HCT116 (cell line): ENCODE measurements at places on chromosomes 1 and 21.

- DNase-seq = no peak
Measured at GRCh38 chr1:28789412-28789811, 22.6 kb upstream of the OPRD1 start.

- DNase-seq = no peak
Measured at GRCh38 chr21:28066076-28066475, 926.6 kb downstream of the LTN1 start.

GRCh38 chr1:247297263-247298123 lies 34.2 kb downstream of the ZNF496 start:
- no peak for DNase-seq

- DNase-seq = no peak
Measured at GRCh38 chr1:18950401-18951026, 6.0 kb downstream of the IFFO2 start.

DNA sequence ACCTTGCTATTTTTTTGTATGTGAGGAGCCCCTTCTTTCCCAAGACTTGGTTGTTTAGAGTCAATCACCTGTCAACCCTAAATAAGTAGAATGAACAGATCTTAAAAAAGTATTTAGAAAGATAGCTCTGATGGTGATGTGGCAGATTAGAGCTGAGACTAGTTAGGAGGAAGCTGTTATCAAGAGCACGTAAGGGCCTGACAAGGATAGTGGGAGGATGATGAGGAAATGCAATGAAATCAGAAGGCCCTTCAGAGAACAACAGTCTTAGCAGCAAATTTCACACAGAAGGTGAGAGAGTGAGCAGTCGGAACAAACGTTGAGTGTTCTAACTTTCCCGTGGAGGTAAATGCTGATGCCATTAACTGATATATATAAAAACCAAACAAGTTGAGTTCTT lies 15.9 kb upstream of the S1PR1 start:
- DNase-seq = no peak

DNA sequence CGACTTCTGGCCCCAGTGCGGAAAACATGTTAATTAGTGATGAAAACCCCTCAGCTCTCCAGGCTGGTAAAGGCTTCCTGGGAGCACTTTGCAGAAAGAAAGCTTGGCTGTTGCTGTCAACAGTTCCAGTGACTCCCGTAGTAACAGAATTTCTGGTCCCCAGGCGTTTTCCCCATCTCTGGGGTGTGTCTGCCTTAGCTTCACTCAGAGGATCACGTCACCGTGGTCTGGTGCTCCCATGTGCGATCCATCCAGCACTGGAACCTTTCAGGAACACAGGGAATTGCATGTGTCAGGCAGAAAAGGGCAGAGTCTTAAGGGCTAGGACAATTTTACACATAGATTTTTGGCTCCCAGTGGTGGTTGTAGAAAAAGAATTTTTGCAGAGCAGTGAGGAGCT lies 470.4 kb upstream of the USP24 start:
- DNase-seq = no peak

- DNase-seq = no peak
Measured at GRCh38 chr1:156836041-156836654, 19.5 kb upstream of the SH2D2A start.

DNA sequence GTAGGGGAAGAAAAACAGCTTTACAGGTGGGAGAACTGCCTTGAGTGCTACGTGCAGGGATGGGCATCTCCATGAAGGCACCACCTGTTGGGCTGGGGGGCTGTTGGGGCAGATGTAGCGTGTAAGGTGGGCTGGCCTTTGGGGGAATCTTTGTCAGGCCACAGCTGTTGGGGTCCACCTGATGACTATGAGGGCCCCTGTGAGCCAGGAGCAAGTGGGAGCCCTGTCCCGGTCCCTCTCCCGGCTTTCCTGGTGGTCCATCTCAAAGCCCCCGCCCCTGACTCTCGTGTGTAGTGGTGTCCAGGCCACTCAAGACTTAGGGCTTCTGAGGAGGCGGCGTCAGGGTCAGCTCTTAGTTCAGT lies 13.5 kb downstream of the SLC37A1 start:
- no peak for DNase-seq

GRCh38 chr21:32140151-32140550 lies 138.7 kb downstream of the MIS18A start:
- DNase-seq = no peak
